Muscle of back (tissue), 13 donors: ENCODE measurements at places on chromosomes 5 and 9.
A peak's percentile ranks its signal among the peaks of the same experiment; 100 is the strongest.

GRCh38 chr9:18473652-18474279 lies at the start of gene ADAMTSL1:
Gene ADAMTSL1 (plus strand): TSS chr9:18474153. CDS start chr9:18474233, 80 bp downstream.
- DNase-seq: peak; percentile 89

DNA sequence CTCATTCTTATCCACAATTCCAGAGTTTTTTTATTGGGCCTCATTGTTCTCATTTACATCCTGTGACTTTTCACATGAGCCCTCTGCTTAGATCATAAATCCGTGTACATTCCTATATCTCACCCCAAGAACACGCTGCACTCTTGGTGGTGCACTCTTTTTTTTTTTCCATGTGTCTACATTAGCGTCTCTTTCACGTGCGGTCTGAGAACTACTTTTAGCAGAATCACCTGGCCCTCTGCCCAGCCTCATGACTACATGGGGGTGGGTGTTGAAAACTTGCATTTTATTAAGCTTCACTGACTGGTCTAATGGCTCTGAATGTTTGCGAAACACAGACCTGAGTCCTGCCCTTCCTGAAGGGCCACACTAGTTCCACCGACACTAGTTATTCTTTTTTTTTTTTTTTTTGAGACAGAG lies 18.6 kb downstream of the C9orf57 start:
- peak; percentile 83 for DNase-seq

GRCh38 chr9:70486127-70486526 lies 71.7 kb upstream of the KLF9 start:
- no peak for DNase-seq

DNA sequence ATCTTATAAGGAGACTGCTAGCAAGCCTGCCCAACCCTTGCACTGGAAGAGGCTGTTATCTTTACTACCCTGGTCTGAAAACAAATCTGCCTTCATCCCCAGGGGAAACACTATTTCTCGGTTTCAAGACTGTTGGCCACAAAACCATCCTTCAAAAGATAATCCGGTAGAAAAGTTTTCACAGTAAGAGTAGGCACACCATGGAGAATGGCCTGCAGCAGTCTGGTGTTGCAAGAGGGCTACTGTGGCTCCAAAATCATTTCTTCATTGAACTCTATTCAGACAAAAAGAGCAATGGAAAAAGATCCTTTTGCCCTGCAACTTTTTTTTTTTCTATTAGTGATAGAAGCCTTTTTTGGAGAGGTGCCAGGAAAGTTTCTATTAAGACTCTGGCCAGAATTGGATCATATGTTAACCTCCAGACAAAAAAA lies 163.9 kb downstream of the ARHGEF28 start:
- peak; percentile 19 for DNase-seq

- peak; percentile 51 for DNase-seq
Observed at GRCh38 chr5:179906795-179907555, 722 bp downstream of the TBC1D9B start.

DNA sequence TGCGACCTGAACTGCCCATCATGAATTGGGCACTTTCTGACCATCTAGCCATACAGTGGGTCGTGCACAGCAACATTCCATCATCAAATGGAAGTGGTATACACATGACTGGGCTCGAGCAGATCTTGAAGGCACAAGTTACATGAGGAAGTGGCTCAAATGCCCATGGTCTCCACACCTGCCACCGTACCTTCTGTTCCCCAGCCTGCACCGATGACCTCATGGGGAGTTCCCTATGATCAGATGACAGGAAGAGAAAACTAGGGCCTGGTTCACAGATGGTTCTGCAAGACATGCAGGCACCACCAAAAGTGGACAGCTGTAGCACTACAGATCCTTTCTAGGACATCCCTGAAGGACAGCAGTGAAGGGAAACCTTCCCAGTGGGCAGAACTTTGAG lies 21.8 kb downstream of the MTMR12 start:
- DNase-seq: no peak

DNA sequence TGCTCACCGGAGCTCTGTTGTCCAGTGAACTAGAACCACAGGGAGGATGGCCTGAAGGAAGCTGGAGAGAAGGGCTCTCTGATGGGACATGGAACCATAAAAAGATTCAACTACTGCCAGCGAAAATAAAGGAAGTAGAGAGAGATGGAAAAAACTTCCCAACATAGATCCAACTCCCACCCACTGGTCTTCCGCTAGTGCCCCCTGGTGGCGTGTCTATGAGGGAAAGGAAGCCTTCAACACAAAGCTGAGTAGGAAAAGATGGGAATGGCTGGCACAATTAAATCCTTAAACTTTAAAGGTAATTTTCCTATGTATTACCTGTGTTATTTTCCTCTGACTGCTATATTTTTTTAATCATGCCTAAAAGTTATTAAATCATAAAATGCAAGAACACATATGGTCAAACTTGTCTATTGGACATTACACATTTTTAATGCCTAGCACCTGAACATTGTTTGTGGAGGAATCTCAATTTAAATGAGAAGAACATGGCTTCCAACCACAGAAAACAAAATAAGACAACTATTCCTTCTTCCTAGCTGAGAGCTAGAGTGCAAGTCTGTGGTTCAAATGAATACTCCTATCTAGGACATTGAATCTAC lies 51.5 kb downstream of the CEP120 start:
- no peak for DNase-seq

GRCh38 chr5:131812371-131813160 lies 15.7 kb upstream of the FNIP1 start:
- DNase-seq: no peak

DNA sequence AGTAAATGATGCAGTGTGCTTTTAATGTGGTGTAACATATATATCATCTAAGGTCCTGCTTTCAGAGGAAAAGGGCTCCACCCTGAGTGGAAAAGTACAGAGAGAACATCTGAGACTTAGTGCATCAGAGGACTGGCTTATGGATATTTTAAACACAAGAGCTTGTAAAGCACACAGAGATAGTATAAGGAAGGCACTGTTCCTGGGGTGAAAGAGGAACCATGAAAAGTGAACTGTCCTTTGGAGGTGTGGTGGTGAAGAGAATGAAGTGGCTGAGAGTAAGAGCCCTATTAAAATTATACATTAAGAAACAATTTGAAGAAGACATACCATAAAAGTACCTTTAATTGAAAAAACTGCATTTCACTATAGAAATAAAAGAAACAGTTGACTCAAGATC lies 68.9 kb downstream of the CSF2 start:
- no peak for DNase-seq

DNA sequence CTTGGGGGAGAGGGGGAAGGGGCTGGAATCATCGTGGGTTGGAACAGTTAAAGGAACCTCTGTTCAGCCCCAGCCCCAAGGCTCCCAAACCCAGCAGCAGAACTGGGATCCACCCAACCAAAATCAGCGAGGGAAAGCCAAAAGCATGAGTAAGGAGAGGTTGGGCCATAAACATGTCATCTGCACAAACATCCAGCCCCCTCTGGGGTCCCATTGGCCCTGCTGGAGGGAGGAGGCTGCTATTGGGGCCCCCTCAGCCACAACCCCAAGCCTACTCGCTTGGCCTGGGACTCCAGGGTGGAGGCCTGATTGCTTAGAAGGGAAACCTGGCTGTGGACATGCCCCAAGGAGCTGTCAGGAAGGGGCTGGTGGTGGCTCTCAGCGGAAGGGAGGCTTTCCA lies 154.9 kb downstream of the FGF18 start:
- DNase-seq: peak; percentile 60

DNA sequence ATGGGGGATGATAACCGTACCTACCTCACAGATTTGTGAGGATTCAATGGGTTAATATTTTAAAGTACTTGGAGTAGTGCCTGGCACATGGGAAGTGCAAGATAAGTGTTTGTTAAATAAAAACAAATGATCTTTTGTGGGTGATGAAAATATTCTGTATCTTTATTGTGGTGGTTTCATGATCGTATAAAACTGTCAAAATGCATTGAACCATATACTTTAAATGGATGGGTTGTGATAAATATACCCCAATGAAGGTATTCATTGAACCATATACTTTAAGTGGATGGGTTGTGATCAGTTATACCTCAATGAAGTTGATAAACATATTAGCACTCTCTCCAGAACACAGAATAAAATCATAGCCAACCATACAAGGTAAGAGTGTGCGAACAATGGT lies 234.5 kb downstream of the CRB2 start:
- DNase-seq: no peak

DNA sequence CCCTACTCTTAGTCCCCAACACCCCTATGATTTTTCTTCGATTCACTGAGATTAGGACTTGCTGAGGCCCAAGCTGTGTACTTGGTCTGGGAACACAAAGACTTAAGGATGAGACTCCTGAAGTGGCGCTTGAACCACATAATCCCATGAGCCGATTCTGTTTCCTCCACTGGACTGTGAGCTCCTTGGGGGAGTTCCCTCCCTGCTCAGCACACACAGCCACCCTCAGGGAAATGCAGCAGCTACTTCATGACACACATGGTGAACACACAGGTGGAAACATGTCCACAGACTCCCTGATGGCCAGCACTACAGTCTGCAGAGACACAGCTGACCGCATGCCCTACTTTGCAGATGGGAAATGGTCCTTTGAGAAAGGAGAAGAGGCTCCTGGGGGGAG lies 101.1 kb downstream of the C5orf15 start:
- DNase-seq: no peak
